Spinal cord (tissue), 10 donors: ENCODE measurements at places on chromosomes 2 and 18.

- H3K27me3 ChIP-seq, result no peaks in the 10 kb centered on the region
- H3K27ac ChIP-seq, result no peak overlapping the region
- no peak for DNase-seq
- H3K4me3 ChIP-seq, result no peak overlapping the region
- no peaks in the 10 kb centered on the region for H3K4me1 ChIP-seq
Observed at GRCh38 chr2:191351298-191351697, 106.1 kb downstream of the MYO1B start.

- no peak for DNase-seq
- no peaks in the 10 kb centered on the region for H3K36me3 ChIP-seq
- H3K27me3 ChIP-seq, result no peaks in the 10 kb centered on the region
- H3K4me3 ChIP-seq, result no peak overlapping the region
Observed at GRCh38 chr2:100603414-100603813, 40.6 kb downstream of the PDCL3 start.

- no peak overlapping the region for H3K4me3 ChIP-seq
- H3K4me1 ChIP-seq, result peaks cover 8% of the 10 kb centered on the region
- no peak overlapping the region for H3K27ac ChIP-seq
- H3K27me3 ChIP-seq, result no peaks in the 10 kb centered on the region
- DNase-seq, result no peak
Observed at GRCh38 chr2:132620115-132620514, 49.9 kb downstream of the LYPD1 start.

GRCh38 chr2:129061069-129061768 lies 742.6 kb upstream of the HS6ST1 start:
- no peaks in the 10 kb centered on the region for H3K27me3 ChIP-seq
- no peak for DNase-seq
- no peaks in the 10 kb centered on the region for H3K36me3 ChIP-seq
